Activated CD4-positive, alpha-beta memory T cell treated with anti-CD3 and anti-CD28 coated beads, Interleukin-2, amount 10 ng/mL, durations not matched to agents 7 days and 5 days (primary cell): ENCODE measurements at places on chromosomes 2 and 18. TPM values are rescaled to one million over a fixed set of nuclear protein-coding genes. Genes with fewer than 3 reads are reported as not detected.

- no peak for DNase-seq
Measured at GRCh38 chr2:60439219-60439974, 114.1 kb downstream of the BCL11A start.

- no peak for DNase-seq
Measured at GRCh38 chr2:66437109-66437690, 2.3 kb downstream of the MEIS1 start.

- DNase-seq: peak; percentile 35
Measured at GRCh38 chr2:8515864-8516533, 165.9 kb upstream of the ID2 start.

DNA sequence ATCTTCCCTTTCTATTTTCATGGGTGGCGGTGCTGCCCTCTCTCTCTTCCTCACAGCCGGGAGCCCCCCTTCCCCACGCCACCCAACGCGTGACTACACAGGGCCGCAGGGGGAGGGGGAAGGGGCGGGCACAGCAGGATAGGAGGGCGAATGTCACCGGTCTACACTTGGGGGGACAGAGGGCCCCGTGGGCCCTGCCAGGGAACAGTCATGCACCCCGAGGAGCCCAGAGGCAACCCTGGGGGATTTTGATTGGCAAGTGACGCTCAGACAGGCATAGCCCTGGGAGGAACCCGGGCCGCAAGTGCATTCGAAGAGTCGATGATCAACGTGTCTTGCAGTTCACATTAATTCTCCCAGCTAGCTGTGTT is 91.1 kb upstream of the ANKRD30BL start:
- DNase-seq: no peak

DNA sequence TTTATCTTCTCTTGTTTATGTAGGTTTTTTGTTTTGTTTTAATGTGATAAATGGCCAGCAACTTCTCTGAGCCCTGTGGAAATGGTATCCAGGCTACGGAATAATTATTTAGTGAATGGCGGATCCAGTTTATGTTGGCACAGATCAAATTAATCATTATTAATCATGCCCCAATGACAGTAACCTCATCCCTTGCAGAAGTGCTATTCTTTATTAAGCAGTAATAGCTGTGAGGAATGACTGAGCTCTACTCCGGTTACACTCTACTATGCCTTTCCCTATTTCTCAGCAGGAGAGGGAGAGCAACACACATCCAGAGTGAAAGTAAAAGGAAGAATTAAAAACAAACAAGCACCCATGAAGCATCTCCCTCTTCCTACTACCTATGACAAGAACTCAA is 84.8 kb downstream of the SETBP1 start:
- DNase-seq: no peak

DNA sequence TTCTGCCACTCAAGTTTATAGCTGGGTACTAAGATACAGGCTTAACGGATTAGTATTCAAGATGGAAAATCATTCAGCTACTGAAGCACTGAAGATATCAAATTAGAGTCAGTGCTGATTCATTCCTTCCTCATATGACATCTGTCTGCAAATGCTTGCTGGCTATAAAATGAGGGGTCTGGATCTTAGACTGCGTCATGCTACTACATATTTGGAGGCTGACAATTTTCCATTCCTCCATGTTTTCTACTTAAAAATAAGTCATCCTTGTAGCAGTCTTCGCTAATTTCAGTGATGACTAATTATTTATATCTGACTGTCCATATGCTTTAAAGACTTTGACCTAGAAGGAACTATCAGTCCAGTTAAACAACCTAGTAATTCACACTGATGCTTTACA is 233.4 kb downstream of the RIT2 start:
- no peak for DNase-seq

Gene POTEC
- total RNA-seq: not detected

Gene CHRNG
- not detected for total RNA-seq

Gene HAAO
- total RNA-seq: 0.18 TPM

Gene CD302
- 0.40 TPM for total RNA-seq
